ENCODE measurements at places on chromosomes 7 and 10.

DNA sequence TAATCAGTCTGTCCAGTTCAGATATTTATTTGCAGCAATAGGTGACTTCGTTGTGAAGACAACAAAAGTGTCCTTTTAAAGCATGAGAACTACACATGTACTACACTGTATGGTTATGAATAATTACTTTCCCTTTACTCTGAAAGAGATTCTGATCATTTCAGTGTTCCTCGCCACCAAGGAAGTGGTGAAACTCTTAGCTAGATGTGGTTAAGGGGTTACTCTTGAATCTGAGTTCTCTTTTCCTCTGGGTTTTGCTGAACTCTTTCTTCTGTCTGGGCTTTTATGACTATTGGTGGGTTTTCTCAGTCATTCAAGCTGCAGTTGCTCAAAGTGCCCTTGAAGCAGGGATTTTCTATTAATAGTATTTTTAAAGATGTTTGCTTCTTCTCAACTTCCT is 127.9 kb upstream of the SEM1 start:
- no peak for DNase-seq

DNA sequence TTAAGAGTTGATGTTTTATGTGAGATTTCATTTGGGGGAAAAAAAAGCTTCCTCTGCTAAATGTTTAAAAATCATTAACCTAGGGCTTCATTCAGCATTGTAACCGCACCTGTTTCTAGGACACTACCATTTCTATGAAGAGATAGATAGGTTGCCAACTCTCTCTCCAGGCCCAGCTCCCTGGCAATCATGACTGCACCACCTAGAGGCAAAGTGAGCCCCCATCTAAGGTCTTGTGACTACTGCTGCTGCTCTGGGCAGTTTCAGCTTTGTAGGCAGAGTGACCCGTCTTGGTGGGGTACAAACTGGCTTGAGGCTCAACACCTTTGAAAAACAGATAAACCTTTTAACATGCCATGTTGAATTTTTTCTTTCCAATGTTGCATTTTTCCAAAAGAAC is 27.3 kb upstream of the MRC1 start:
- no peak for DNase-seq

GRCh38 chr7:134210227-134210626 is 83.1 kb downstream of the LRGUK start:
- no peak for DNase-seq

DNA sequence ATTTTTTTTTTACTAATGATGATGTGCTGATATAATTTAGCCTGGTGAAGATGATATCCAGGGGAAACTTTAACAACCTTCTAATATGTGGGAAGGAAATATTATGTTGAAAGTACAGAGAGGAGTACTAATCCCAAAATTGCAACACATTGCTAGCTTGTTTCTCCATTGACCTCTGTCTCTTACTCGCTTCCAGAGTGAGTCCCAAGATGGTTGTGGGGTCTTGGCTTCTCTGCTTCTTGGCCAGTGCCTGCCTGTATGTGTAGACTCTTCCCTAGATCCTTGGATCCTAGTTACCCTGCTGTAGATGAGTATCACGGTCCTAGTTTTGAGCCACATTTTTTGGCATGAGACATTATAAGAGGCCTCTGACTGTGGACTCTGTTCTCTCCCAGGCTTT is 17.5 kb downstream of the BMPER start:
- peak; percentile 27 for DNase-seq

DNA sequence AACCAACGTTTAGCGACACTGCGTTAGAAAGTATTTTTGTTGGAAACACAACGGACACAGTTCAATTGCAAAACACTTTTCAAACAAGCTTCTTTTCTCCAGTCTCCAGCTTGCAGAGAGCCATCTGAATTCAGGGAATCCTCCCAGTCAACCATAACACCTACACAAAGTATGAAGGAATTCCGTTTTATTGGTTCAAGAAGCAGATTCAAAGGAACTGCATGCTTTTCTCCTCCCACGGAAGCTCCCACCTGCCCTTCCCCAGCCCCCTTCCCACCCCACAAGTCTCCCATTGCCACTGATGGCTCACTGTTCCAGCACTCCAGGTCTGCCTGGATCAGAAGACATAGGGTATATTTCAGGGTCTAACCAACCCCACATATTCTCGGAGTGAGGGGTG is 190.6 kb upstream of the TCF7L2 start:
- no peak for DNase-seq
